ENCODE measurements at places on chromosomes 7 and 10. TPM values are rescaled to one million over a fixed set of nuclear protein-coding genes. Genes with fewer than 3 reads are reported as not detected.

GRCh38 chr10:102455893-102456471 is 4.6 kb upstream of the C10orf95 start:
- no peak for DNase-seq

DNA sequence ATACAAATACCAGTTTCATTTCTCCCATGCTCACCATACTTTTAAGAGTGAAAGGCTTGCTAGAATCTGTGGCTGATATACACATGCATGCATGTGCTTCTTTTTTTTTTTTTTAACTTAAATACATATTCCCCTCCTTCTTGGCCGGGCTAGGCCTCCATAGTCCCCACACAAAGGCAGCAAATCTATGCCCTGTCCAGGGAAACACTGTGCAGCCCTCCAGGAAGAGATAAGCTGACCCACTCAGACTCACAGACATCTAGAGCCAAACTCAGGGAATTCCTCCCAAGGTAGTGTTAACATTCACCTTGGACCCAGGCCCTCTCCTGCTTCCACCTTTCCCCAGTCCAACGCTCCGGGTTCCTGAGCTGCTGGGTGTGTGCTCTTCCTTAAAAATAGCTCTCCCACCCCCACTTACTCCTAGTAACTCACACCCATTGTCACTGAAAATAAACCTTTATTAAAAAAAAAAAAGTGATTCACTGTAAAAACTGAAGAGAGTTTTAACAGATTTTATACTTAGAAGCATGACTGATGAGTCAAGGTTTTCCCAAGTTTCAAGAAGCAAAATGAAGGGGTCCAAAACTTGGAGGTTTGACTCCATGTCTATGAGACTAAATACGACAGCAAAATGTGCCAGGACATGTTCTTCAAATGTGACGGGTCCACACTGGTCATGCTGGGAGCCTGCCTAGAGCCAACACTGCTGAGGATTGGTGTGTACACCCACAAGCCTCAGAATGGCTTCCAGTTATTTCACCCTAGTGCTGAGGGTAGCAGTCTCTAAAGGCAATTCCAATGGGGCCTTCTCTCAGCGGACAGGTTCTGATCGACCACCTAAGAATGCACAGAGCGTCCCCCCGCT is 159.5 kb downstream of the GLI3 start:
- no peak for DNase-seq

DNA sequence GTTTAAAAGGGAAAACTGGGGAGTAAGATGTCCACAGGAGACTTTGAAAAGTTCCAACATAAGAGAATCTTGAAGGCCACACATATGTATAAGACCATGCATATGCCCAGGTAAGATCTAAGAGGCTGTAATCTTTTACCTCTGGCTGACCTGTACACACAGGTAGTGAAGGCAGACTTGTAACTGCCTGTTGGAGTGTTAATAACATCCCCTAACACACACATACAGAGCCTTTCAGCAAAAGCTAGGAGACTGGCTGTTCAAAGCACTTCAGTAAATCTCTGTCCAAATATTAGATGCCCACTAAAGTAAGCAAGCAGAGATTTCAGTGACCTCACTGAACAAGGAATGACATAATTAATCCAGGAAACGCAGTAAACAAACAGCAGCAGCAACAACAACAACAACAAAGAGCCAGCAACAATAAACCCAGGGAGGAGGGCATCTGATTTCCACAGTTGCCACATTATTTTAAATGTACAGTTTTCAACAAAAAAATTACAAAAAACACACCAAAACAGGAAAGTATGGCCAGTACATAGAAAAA is 15.0 kb downstream of the CYP51A1 start:
- no peak for DNase-seq

DNA sequence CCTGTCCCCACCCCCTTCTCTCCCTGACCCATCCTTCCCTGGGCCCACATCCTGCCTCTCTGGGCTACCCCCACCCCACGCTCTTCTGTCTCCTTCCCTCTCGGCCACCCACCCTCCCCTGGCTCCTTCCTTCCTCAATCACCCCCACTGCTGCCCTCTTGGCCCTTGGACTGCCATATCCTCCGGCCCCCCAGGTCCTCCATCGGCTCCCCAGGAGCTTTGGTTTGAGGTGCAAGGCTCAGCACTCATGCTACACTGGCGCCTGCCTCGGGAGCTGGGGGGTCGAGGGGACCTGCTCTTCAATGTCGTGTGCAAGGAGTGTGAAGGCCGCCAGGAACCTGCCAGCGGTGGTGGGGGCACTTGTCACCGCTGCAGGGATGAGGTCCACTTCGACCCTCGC is 10.9 kb downstream of the EPHB6 start:
- no peak for DNase-seq

DNA sequence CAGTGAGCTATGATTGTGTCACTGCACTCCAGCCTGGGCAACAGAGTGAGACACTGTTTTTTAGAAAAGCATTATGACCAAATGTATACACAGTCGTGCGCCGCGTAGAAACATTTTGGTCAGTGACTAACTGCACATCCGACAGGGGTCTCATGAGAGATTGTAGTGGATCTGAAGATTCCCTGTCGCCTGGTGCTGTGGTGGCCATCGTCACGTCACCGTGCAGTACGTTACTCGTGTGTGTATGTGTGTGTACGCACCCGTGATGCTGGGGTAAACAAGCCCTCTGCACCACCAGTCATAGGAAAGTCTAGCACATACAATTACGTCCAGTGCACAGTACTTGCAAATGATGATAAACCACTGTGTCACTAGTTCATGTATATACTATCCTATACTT is 109.4 kb downstream of the ELFN1 start:
- DNase-seq = no peak

DNA sequence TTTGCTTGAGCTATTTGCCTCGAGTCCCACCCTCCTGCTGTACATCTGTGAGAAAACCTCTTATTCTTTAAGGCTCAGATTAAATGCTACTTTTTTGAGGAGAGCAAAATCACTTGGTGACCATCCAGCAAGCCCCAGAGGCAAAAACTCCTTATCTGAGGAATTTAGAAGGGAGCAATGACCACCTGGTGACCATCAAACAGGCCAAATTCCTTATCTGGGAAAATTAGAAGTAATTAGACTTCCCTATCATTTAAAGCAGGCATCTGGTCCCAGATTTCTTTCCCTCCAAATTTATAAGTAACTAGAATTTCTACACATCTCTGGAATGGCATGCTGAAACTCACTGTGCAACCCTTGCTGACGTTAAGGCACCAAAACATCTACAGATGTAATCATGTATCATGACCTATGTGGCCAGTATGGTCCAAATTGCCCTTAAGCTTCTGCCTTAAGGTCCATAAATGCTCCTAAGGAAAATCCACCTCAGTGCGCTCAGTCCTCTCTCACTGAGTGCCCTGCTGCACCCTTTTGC is 40.9 kb upstream of the PDLIM1 start:
- DNase-seq = no peak

- no peak for DNase-seq
Measured at GRCh38 chr7:111067251-111067650, 23.7 kb upstream of the LRRN3 start.

DNA sequence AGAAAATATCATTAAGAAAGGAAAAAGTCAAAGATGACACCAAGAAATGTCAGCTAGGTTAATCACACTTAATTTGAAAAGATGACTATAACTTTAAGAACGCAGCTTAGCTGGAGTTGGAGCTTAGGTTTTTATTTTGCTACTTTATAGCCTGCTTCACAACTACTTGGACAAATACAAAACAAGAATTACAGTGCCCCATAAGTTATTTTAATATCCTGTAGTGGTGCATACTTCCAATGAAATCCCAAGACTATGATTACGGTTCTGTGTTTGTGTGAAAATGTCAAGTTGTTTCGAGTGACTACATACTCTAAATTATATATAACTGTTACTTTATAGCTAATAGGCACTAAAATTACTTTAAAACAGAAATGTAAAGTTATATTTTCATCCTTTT is 244.6 kb upstream of the MGMT start:
- DNase-seq = no peak

DNA sequence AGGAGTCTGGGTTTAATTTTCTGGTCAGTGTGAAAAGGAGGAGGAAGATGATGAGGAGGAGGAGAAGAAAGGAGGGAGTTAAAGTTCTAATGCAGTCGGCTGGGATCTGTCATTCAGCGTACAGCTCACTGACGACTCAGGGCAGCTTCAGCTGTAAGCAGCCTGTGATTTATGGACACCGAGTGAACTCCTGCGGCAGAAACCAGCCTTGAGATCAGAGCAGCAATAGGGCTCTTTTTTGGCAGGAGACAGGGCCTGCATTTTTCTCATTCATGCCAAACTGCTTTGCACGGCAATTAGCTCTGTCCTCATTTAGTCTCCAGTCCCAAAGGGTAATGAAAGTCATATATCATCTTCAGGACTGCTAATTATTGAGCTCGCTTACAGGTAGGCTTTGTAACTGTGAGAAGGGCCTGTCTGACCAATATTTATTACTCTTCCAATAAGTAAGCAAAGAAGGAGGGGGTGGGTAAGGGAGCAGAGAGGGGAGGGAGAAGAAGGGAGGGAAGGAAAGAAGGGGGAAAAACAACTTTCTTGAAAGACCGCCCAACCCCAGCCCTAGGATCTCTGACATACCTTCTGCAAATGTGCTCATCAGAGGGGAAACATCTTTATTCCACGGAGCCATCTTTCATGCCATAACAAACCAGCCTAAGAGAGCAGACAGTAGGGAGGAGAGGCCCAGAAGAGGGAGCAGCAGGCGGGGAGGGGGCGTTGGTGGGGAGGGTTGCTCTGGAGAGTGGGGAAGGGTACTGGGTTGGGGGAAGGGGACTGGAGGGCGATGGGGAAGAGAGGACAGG is 48.1 kb upstream of the COMTD1 start:
- DNase-seq = no peak

DNA sequence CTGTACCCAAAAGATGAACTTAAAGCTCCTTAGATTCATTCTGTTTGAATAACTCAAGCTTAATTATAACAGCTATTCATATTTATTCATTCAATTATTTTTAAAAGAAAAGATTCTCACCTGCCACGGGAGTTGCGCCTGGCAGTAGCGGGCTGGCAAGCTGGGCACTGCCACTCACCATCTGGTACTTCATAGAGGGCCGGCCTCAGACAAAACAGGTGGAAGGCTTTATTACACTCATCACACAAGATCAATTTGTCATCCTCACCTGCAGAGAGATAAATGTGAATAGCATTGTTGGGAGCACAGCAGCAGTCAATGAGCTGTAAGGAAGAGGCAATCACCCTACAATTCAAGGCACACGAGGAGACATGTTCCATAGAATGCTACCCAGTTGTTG is 15.8 kb downstream of the FZD9 start:
- DNase-seq = no peak

DNA sequence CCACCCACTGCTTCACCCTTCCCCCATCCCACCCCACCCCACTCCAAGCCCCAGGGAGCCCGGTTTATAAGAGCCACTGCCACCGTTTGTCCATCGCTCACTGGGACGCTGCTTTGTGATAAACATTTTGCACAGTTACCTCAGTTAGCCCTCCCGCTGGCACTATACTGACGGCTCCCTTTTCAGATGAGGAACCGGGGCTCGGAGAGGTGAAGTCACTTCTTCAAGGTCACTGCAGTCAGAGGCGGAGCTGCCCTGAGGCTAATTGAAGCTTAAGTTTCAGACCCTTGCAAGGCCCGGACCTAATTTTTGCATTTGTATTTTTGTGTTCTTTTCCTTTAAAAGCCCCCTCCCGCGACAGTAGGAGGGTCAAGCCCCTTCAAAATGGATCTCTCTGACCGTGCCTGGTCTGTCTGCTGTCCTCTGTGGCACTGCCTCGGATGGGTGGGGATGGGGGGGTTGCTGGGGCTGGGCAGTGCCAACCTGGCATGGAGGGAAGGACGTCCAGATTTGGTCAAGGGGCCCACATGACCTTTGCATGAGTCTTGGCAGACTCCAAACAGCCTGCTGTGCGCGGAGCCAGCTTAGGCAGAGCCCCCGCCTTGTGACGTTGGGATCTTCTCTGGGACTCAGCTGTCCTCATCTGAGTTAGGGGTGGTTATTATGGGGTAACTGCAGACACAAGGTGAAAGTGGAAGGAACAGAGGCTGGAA is 17.7 kb upstream of the NODAL start:
- DNase-seq = no peak

DNA sequence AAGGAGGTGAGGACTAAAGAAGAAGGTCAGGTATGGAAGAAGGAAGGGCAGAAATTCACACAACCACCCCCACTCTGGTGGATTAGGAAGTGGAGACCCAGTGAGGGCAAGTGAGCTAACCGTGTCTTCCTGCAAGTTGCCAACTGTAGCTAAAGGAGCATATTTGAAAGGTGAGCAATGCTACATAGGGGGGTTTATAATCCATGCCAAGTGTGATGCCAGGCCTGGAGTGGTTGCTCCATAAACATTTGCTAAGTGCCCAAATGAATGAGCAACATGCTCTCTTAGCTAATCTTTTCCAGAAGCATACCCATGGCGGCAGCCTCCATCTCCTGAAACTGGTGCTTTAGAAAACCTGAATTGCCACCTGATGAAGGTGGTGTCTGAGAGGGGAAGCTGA is 121.6 kb downstream of the LRRC18 start:
- DNase-seq = no peak

The PKD2L1 gene
- not detected for total RNA-seq

The HOGA1 gene
- not detected for total RNA-seq

The ELFN1 gene
- not detected for total RNA-seq

The APBB1IP gene
- total RNA-seq = 44.5 TPM

Measured in CD4-positive, alpha-beta T cell (primary cell).